AG08395 (cell line): ENCODE measurements at places on chromosomes 4 and X.

DNA sequence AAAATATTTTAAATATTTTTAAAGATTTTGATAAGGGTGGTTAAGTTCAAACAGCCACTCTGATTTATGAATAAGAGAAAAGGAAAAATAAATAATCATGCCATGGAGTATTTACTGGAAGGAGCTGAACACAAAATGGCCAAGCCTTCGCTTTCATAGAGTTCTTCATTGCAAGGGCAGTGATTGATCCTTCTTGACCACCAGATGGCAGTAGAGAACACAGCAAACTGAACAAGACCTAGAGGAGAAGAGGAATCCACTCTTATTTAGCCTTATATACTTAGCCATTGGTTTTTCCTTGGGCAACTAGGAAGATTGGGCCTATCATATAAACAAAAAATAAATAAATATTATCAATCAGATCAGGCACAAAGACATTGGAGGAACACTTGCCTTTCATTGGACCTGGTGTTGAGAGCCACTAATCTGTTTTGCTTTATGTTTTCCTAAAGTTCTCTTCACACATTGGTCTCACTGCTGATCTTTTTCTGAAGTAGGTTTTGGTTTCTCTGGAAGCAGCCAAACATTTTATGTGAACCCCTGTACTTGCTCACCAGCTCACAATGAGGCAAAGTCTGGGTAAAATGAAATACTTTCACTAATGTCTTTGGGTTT, 58.1 kb upstream of the PARM1 start:
- peak; percentile 61 for DNase-seq

- DNase-seq = no peak
Observed at GRCh38 chr4:173449380-173449717, 50.4 kb upstream of the SCRG1 start.

- DNase-seq = peak; percentile 85
Observed at GRCh38 chr4:76634220-76634619, 199.2 kb downstream of the SHROOM3 start.

DNA sequence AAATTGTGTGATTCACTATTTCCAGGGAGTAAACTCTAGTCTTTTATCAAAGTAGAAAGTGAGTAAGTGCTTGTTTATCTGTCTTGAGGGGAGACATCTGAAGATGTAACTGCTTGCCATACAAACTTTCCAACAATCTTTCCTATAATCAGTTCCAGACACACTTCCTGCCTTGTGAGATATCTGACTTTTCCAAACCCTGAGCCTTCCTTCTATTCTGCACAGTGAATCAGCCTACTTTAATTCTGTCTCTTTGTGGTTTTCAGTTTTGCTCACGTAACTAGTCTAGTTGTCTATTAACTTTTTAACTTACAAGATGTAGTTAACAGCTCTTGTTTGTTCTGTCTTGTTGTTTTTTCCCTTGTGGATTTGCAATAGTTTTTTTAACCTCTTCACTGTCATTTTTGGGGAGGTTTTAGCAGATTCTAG, 947.8 kb downstream of the C4orf33 start:
- DNase-seq = no peak

DNA sequence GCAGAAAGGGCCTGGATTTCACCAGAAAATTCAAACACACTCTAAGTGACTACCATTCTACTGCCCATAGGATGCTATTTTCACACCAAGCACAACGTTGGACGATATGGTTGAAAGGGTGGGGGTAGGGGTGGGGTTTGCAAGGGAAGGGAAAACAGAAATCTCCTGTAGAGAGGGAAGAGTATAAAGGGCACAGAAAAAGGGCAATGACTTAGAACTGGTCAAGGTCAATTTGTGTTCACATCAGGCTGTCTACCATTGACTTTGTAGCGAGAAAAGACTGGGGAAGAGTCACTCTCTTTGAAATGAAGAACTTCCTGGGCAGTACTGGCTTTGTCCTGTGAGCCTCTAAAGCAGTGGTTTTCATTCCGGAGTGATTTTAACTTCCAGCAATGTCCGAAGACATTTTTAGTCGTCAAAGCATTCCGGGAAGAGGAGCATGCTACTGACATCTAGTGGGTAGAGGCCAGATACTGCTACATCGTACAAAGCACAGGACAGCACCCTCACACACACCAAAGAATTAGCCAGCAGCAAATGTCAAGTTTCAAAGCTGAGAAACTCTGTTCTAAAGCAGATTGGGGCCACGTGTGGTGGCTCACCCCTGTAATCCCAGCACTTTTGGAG, 48.4 kb upstream of the SLC7A3 start:
- DNase-seq = peak; percentile 54

DNA sequence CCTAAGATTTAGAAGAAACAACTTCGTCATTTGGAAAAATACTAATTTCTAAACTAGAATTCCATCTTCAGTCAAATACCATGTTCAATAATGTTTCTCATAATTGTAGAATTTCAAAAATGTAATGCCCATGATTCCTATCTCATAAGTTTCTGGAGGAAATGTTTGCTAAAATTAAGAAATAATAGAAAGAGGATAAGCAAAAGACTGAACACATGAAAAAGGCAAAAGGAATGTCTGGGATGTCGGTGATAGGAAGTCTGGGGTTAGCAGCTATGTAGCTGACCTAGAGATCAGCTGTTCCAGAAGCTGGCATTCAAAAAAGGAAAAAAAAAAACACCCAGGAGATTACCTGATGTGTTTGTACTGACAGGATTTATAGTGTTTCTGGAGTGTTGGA, 18.9 kb upstream of the PCDH10 start:
- DNase-seq = no peak

DNA sequence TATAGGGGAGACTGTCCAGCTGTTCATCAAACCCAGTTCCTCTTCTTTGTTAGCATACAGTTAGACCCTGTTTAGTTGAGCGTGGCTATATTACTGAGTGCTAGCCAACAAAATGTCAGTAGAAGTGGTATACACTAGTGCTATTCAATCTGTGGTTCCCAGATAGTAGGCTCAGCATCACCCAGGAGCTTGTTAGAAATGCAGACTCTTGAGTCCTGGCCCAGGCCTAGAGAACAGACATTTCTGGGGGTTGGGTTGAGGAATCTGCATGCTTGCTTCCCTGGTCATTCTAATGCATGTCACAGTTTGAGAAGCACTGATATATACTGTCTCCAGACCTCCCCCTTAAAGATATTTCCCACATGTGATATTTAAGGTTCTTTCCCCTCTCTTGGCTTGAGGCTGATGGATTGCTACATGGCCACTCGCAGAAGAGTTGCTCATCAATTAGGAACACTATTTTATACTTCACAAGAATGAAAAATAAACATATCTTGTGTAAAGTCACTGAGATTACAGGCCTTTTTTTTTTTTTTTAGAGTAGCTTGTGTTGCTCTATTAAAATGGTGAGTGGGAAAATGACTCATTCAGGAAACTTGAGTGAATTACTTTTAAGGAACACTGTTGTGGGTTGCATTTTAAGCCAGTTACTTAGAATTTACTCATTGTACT, 289.0 kb downstream of the STIM2 start:
- DNase-seq = no peak

- no peak for DNase-seq
Observed at GRCh38 chr4:60847614-60848013, 352.5 kb upstream of the ADGRL3 start.

GRCh38 chr4:145316897-145317574, 136.6 kb upstream of the OTUD4 start:
- DNase-seq = no peak

GRCh38 chr4:13597141-13597540, 30.4 kb downstream of the BOD1L1 start:
- DNase-seq = no peak

- no peak for DNase-seq
Observed at GRCh38 chr4:74218201-74218600, 60.3 kb downstream of the MTHFD2L start.

DNA sequence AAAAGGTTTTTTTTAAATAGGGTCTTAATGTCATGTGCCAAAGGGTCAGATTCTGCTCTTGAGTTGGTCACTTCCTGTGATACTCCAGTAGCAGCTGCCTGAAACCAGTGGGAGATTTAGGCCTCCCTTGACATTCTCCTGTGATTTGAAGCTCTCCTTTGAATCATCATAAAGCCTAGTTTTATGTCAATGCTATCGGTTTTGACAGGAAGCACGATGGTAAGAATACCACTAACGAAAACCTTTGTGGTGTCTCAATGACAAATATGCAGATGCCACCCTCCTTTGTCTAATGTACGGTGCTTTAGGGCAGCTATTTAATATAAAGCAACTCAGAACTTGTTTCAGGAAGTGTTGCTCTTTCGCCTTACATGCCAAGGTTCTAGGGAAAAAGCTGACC, 44.2 kb downstream of the CCNI start:
- DNase-seq = no peak

GRCh38 chr4:44150091-44150576, 298.5 kb downstream of the KCTD8 start:
- DNase-seq = no peak

- no peak for DNase-seq
Observed at GRCh38 chr4:103664436-103665075, 55.2 kb downstream of the TACR3 start.

DNA sequence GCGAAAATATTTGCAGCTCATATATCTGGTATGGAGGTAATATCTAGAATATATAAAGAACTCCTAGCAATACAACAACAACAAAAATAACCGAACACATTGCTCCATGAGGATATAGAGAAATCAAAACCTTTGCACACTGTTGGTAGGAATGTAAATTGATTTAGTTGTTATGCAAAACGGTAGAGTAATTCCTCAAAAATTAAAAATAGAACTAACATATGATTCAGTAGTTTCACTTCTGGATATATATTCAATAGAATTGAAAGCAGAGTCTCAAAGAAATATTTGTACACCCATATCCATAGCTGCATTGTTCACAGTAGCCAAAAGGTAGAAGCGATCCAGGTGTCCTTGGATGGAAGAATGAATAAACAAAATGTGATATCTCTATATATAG, 203.0 kb upstream of the CNKSR2 start:
- no peak for DNase-seq

- no peak for DNase-seq
Observed at GRCh38 chr4:69781458-69782418, 21.3 kb upstream of the SULT1B1 start.

DNA sequence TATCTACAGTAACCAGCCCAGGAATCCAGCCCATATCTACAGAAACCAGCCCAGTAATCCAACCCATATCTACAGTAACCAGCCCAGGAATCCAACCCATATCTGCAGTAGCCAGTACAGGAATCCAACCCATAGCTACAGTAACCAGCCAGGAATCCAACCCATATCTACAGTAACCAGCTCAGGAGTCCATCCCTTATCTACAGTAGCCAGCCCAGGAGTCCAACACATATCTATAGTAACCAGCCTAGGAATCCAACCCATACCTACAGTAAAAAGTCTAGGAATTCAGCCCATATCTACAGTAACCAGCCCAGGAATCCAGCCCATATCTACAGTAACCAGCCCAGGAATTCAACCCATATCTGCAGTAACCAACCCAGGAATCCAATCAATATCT, 445.0 kb upstream of the BOD1L1 start:
- DNase-seq = no peak

- no peak for DNase-seq
Observed at GRCh38 chr4:3302786-3303564, 10.2 kb downstream of the RGS12 start.

DNA sequence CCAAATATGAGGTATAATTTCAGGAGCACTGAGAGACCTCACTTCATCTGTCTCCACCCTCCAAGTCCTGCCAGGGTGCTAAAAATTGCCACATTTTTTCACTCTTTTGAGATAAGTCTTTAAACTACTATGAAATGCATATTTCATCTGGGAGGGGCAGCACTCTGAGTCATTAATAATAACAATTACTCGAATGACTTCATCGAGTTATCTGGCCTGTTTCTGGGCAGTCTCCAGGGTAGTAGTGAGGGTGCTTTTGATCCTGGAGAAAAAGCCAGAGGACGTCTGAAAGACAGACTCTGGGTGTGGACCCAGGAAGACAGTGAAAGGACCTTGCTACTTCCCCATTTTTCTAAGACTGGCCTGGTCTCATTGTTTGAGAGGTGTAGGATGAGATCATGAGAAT, 42.3 kb upstream of the SRD5A3 start:
- peak; percentile 28 for DNase-seq

- no peak for DNase-seq
Observed at GRCh38 chr4:36283912-36284465, 2.6 kb downstream of the DTHD1 start.

DNA sequence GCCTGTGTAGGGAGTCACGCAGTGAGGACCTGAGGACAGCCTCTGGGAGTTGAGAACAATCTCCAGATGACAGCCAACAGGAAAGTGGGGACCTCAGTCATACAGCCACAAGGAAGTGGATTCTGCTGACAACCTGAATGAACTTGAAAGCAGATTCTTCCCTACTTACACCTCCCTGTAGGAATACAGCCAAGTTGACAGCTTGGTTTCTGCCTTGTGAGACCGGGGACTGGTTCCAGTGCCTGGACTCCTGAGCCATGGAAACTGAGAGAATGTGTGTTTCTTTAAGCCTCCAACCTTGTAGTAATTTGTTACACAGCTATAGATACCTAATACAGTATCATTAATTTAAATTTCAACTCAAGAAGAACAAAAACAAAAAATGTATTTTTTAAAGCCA, 107.5 kb downstream of the CNKSR2 start:
- no peak for DNase-seq

- DNase-seq = no peak
Observed at GRCh38 chr4:145865274-145865941, 73.2 kb downstream of the ZNF827 start.

DNA sequence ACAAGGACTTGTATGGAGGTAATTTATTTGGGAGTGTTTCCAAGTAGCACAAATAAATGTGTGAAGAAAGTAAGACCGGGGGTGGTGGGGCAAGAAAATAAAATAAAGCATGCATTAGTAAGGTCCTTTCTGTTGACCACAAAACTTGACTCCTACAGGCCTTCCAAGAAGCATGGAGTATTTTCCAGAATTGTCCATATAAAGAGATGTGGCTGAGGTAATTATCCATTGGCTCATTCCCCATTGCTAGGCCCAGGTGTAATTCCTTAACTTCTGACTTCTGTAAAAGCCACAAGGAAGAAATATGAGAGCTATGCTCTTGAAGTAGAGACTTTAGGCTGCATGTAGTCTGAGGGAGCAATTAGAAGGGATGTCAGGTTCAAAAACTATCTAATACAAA, 430.5 kb upstream of the PABPC4L start:
- DNase-seq = no peak

DNA sequence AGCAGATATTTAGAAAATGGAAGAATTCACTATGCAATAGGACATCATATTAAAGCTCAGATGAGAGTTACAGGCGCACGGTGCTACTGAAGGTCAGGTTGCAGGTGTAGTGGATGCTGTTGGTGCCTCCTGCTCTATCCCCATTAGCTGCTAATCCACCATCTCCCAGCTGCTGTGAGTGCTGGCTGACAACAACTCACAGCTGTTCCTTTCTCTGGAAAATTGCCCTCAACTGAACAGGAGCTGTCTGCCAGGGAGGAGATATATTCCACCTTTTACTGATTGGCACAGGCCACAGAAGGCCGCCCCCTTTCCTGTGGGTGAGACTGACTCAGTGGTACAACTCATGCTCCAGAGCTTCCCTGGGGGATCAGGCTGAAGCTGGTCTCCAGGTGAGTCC, 48.7 kb downstream of the UCHL1 start:
- DNase-seq = no peak

GRCh38 chr4:24978291-24979075, 52.3 kb downstream of the LGI2 start:
- DNase-seq = peak; percentile 10
